Stimulated activated CD8-positive, alpha-beta memory T cell treated with anti-CD3 and anti-CD28 coated beads, Interleukin-4, amount 100 ng/mL, for 1 hour (primary cell): ENCODE measurements at places on chromosomes 1 and 21.

- no peak for DNase-seq
Measured at GRCh38 chr21:45048026-45048698, 26.2 kb upstream of the ADARB1 start.

DNA sequence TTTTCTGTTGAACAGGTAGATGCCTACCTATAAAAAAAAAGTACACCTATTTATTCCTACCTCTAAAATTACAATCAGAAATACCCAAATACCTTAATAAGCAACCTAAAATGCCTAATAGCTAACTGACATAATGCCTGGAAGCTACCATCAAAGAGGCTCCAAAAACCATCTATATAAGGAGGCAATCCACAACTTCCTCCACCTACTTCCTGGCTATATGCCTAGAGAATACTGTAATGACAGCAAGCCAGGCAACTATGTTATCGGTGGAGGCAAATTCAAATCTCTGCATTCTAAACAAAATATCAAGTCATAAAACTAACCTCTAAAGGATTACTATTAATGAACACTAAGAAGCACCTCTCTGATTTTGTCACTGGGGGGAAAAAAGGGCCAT lies 10.1 kb downstream of the ZNF644 start:
- no peak for DNase-seq

GRCh38 chr1:62076286-62076685 lies 118.4 kb upstream of the L1TD1 start:
- no peak for DNase-seq

GRCh38 chr1:244954359-244954758 lies 90.0 kb upstream of the HNRNPU start:
- DNase-seq: no peak
